ENCODE measurements at places on chromosomes 16 and 17.

DNA sequence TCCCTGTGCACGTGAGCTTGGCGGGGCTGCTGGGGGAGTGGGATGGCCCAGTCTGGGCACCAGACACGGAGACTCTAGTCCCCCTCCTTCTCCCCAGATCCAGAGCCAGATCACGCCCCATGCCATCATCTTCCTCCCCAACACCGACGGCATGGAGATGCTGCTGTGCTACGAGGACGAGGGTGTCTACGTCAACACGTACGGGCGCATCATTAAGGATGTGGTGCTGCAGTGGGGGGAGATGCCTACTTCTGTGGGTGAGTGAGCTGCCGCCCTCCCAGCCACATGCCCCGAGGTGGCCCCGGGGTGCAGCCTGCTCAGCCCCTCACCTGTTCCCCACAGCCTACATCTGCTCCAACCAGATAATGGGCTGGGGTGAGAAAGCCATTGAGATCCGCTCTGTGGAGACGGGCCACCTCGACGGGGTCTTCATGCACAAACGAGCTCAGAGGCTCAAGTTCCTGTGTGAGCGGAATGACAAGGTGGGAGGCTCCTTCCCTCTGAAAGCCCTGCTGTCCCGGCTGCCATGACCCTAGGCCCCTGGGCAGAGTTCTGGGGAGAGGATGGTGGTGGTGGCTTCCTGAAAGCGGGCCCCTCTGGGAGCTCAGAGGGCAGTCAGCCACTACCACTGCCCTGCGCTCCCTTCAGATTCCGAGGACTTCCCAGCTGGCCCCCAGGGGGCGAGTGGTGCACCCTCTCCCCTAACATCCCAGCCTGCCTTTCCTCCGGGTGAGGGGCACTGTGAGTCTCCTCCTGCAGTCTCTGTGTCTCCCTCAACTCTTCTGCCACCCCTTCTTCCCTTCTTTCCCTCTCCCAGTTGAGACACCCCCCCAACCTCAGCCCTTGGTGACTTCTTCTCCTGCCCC, 2.8 kb upstream of the C17orf107 start:
- no peak for DNase-seq

- DNase-seq, result no peak
These were observed 11.3 kb upstream of the ARL5C start for GRCh38 chr17:39177256-39177655.

GRCh38 chr16:58236831-58237230, 38.9 kb upstream of the CSNK2A2 start:
- DNase-seq, result no peak

DNA sequence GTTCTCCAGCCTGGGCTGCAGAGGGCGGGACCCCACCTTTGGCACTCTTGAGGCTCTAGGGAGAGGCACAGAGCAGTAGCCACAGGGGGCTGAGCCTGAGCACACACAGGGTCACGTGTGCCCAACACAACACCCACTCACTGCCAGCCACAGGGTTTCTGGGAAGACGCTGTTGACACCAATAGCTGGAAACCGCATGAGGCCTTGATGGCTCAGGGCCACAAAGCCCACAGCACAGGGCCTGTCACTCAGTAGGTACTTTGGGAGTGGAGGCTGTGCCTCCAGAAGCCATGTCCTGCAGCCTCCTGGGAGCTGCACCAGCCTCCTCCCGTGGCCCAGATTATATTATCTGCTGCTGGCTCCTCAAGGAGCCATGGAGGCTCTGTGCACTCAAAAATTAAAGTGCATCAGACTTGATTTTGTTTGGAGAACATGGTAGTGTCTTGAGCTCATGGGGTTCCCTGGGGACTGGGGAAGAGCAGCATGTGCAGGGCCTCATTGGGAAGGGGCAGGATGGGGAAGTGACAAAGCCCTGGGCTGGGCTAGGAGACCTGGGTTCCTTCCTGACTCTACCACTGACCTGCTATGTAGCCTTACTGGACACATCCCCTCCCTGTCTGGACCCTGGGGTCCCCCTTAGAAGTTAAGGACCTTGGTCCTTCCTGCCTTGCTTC, 12.5 kb upstream of the SREBF1 start:
- peak; percentile 71 for DNase-seq

DNA sequence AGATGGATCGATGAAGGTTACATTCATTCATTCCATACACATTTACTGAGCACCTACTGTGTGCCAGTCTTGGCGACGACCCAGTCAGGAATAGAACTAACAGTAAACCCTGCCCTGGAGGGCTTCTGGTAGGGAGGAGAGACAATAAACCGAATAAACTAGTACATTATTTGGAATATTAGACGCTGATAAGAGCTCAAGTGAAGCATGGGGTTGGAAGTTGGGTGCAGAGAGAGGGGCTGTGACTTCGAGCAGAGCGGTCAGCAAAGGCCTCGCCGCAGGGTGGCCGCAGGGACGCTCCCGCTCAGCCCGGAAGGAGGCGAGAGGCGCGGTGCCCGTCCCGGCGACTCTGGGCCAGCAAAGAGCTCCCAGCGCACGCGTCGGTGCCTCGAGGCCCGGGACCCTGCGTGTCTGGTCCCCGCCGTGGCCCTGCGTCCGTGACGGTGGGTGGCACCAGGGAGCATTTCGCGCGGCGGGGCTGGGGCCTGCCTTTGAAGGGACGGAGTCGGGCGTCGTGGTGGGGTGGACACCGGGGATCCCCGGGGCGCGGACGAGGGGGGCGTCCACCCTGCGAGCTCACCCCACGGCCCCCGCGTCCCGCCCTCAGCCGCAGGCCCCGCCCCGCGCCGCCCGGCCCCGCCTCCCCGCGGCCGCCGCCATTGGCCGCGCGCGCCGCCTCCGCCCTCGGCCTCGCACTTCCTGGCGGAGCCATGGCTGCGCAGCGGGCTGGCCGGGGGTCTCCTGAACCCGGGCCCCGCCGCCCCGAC, at the start of gene KLHL36:
KLHL36 (plus strand) TSS at position 684 of the 767 bp plus-strand sequence. CDS start 2,357 bp downstream, outside the sequence.
- DNase-seq, result peak; percentile 65

- no peak for DNase-seq
These were observed 32.6 kb downstream of the PLXDC1 start for GRCh38 chr17:39118674-39119419.

- no peak for DNase-seq
These were observed 21.3 kb downstream of the CIBAR2 start for GRCh38 chr16:85090873-85091521.
